Body of pancreas (tissue), 4 donors: ENCODE measurements at places on chromosomes 5 and 9.

- DNase-seq, result no peak
Observed at GRCh38 chr9:129681924-129682323, 16.5 kb downstream of the PRRX2 start.

GRCh38 chr5:142215915-142216681 is 107.5 kb downstream of the NDFIP1 start:
- DNase-seq, result peak; percentile 31

DNA sequence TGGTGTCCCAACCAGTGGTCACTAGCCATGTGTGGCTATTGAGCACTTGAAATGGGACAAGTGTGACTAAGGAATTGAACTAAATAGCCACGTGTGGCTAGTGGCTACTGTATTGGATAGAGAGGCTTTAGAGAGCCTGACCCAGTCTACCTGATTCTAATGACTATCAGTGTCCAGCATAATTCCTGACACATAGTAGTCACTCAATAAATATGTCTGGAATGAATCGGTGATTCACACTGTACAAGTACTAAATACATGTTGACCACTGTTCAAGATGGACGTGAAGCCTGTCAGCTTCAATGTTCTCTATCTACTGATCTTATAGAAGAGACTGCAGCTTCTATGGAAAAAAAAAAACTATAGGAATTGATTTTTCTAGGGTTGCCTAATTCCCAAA is 57.7 kb upstream of the MAST4 start:
- DNase-seq, result no peak

- DNase-seq, result peak; percentile 94
Observed at GRCh38 chr5:119678351-119679028, 49.1 kb downstream of the FAM170A start.

- DNase-seq, result no peak
Observed at GRCh38 chr5:152270096-152270495, 135.0 kb downstream of the NMUR2 start.

- no peak for DNase-seq
Observed at GRCh38 chr9:111720174-111720573, 58.8 kb downstream of the GNG10 start.

- DNase-seq, result no peak
Observed at GRCh38 chr9:5762421-5762820, 70.5 kb downstream of the ERMP1 start.

- DNase-seq, result no peak
Observed at GRCh38 chr5:114734238-114734637, 372.4 kb downstream of the KCNN2 start.

- DNase-seq, result no peak
Observed at GRCh38 chr5:1392261-1392660, 47.4 kb upstream of the CLPTM1L start.

- DNase-seq, result no peak
Observed at GRCh38 chr5:153654504-153655200, 164.2 kb downstream of the GRIA1 start.

- DNase-seq, result peak; percentile 90
Observed at GRCh38 chr5:54651482-54652076, 134.0 kb downstream of the SNX18 start.

DNA sequence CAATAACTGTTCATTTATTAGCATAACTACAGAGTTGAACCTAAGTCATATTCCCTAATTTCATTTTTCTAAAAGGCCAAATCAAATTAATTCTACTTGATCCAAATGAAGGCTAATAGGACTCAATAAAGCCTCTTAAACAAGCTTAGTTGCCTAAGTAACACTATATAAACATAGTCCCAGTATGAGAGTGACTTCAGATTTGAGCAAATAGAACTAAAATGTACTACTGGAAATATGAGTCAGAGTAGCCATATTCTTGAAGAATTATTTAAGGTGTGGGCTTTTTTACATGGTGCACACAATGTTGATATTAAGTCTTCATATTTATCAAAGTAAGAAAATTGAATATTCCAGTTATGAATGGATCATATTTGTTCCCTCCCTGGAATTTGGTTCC is 872.3 kb downstream of the MAT2B start:
- DNase-seq, result no peak
